Progenitor cell of endocrine pancreas (in vitro differentiated cells): ENCODE measurements at places on chromosomes 13 and 19. TPM values are rescaled to one million over a fixed set of nuclear protein-coding genes. Genes with fewer than 3 reads are reported as not detected.

GRCh38 chr19:9041023-9041422 is 30.8 kb upstream of the MUC16 start:
- H3K4me1 ChIP-seq: peaks cover 3% of the 10 kb centered on the region
- no peak for DNase-seq
- H3K36me3 ChIP-seq: no peaks in the 10 kb centered on the region
- no peaks in the 10 kb centered on the region for H3K27me3 ChIP-seq

GRCh38 chr19:7873304-7874075 is 700 bp downstream of the PRR36 start:
- peak overlapping the region; percentile 90 for H3K4me3 ChIP-seq
- no peak for DNase-seq
- H3K4me1 ChIP-seq: peaks cover 8% of the 10 kb centered on the region
- peak overlapping the region; percentile 96 for H3K27ac ChIP-seq
- H3K36me3 ChIP-seq: peaks cover 10% of the 10 kb centered on the region

DNA sequence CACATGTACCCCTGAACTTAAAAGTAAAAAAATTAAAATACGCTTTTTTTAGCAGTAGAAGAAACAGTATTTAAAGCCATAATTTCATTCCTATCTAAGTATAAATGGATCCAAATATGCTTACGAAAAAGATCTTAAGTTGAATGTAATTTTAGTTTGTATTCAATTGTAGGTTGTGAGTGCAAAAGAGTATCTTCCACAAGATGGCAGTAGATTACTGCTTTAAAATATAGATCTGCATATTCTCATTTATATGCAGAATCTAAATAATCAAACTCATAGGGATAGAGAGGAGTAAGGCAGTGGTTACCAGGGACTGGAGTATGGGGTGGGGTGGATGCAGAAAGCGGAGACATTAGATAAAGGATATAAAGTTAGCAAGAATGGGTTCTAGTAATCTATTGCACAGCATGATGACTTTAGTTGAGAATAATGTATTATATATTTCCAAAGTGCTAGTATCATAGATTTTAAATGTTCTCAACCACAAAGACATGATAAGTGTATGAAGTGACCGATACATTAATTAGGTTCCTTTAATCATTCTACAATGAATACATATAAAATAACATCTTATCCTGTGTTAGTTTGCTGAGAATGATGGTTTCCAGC is 14.2 kb downstream of the OR7A17 start:
- H3K36me3 ChIP-seq: peaks cover 4% of the 10 kb centered on the region
- H3K4me1 ChIP-seq: no peaks in the 10 kb centered on the region
- no peak overlapping the region for H3K27ac ChIP-seq
- no peaks in the 10 kb centered on the region for H3K27me3 ChIP-seq

DNA sequence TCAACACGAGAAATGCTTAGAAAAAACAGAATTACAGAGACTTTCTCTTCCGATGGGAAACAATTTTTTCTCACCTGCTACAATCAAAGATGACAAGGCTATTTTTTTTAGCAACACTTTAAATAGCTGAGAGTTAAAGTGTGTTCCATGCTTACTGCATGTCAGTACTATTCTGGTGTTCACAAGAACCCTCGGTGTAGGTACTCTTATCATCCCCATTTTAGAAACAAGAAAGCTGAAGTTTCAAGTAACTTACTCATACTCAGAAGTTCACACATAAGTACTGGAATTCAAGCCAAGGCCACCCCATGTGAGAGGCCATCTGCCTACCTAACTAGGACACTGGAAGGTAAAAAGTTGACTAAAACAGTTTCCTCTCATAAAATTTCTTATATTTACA is 9.0 kb upstream of the TNFRSF19 start:
- H3K4me3 ChIP-seq: no peak overlapping the region
- H3K36me3 ChIP-seq: no peaks in the 10 kb centered on the region
- DNase-seq: no peak
- H3K27ac ChIP-seq: no peak overlapping the region

- no peak overlapping the region for H3K4me3 ChIP-seq
- no peak overlapping the region for H3K27ac ChIP-seq
- H3K27me3 ChIP-seq: no peaks in the 10 kb centered on the region
- peaks cover 11% of the 10 kb centered on the region for H3K4me1 ChIP-seq
- DNase-seq: no peak
Measured at GRCh38 chr13:25899464-25899863, 152.4 kb downstream of the SHISA2 start.

Gene C19orf33
- total RNA-seq: 3.0 and 3.5 TPM in 2 replicates

DNA sequence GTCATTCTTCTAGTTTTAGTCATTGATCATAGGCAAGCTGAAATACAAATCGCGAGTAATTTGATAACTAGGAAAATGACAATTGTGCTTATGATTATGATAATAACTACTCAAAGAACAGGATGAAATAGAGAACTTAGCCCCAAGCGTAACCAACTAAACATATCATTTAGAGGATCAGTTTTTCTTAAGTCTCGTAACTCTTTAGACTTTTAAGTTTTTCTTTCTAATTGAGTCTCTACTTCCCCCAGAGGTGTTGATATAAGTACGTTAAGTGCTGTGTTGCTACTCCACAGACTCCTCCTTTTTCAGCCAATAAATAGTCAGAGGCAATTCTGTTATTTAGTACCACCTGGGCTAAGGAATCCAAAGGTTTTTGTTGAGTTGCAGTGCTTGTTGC is 96.3 kb downstream of the NHLRC3 start:
- H3K36me3 ChIP-seq: no peaks in the 10 kb centered on the region
- no peak overlapping the region for H3K4me3 ChIP-seq
- no peaks in the 10 kb centered on the region for H3K27me3 ChIP-seq

Gene NOVA2
- 0.44 and 0.53 TPM in 2 replicates for total RNA-seq

DNA sequence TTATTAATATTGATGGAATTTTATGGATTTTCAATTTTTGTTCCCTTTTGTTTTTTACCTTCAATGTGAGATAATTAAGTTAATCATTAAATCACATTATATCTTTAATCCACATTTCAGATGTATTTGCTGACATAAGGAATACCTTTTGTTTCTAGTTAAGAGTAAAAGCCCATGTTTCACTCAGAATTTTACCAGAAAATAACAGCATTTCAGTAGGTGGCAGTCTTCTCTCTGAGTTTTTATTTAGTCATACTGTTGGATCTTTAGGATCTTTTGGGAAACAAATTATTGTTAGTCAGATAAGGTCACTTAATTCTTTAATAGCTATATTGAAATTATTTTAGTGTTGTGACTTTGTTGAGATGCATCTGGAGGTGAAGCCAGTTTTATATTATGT is 67.9 kb downstream of the NDFIP2 start:
- no peak for DNase-seq
- H3K36me3 ChIP-seq: peaks cover 13% of the 10 kb centered on the region
- no peaks in the 10 kb centered on the region for H3K27me3 ChIP-seq
- no peak overlapping the region for H3K4me3 ChIP-seq

GRCh38 chr13:97414392-97414791 is 19.6 kb upstream of the RAP2A start:
- peak overlapping the region; percentile 14 for H3K27ac ChIP-seq
- no peaks in the 10 kb centered on the region for H3K36me3 ChIP-seq
- H3K4me3 ChIP-seq: no peak overlapping the region
- no peak for DNase-seq

GRCh38 chr13:37741536-37741935 is 128.0 kb downstream of the TRPC4 start:
- H3K4me1 ChIP-seq: peaks cover 14% of the 10 kb centered on the region
- no peaks in the 10 kb centered on the region for H3K36me3 ChIP-seq
- no peak for DNase-seq

DNA sequence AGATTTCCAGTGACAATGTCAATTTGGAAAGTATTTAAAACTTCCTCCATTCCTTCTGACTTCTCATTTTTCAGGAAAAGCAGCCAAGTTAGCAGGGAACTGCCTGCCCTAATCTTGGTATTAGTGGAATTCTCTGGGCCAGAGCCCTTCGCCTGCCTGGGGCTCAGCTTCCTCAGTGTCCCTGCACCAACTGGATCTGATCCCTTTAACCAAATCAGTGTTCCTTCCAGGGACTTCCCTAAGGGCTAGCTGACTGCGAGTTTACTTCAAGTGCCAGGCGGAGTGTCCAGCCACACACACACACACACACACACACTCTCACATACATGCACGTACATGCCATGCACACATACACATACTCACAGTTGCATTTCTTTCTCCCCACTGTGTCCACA is 20.0 kb downstream of the RAB20 start:
- H3K36me3 ChIP-seq: peaks cover 4% of the 10 kb centered on the region
- peaks cover 5% of the 10 kb centered on the region for H3K27me3 ChIP-seq
- H3K27ac ChIP-seq: peak overlapping the region; percentile 77

GRCh38 chr19:38721979-38722773 is 22.1 kb downstream of the CAPN12 start:
- peak overlapping the region; percentile 32 for H3K4me3 ChIP-seq
- H3K27me3 ChIP-seq: no peaks in the 10 kb centered on the region
- peak overlapping the region; percentile 98 for H3K27ac ChIP-seq
- peak; percentile 55 for DNase-seq
- peaks cover 15% of the 10 kb centered on the region for H3K36me3 ChIP-seq

- H3K36me3 ChIP-seq: no peaks in the 10 kb centered on the region
- DNase-seq: no peak
- H3K4me3 ChIP-seq: peak overlapping the region; percentile 62
- peaks cover 10% of the 10 kb centered on the region for H3K4me1 ChIP-seq
Measured at GRCh38 chr19:1747285-1748114, 5.8 kb upstream of the ONECUT3 start.

- H3K27ac ChIP-seq: no peak overlapping the region
- H3K4me1 ChIP-seq: no peaks in the 10 kb centered on the region
- H3K36me3 ChIP-seq: peaks cover 30% of the 10 kb centered on the region
- no peak for DNase-seq
- no peaks in the 10 kb centered on the region for H3K27me3 ChIP-seq
Measured at GRCh38 chr19:16927883-16928282, 39.1 kb downstream of the F2RL3 start.

DNA sequence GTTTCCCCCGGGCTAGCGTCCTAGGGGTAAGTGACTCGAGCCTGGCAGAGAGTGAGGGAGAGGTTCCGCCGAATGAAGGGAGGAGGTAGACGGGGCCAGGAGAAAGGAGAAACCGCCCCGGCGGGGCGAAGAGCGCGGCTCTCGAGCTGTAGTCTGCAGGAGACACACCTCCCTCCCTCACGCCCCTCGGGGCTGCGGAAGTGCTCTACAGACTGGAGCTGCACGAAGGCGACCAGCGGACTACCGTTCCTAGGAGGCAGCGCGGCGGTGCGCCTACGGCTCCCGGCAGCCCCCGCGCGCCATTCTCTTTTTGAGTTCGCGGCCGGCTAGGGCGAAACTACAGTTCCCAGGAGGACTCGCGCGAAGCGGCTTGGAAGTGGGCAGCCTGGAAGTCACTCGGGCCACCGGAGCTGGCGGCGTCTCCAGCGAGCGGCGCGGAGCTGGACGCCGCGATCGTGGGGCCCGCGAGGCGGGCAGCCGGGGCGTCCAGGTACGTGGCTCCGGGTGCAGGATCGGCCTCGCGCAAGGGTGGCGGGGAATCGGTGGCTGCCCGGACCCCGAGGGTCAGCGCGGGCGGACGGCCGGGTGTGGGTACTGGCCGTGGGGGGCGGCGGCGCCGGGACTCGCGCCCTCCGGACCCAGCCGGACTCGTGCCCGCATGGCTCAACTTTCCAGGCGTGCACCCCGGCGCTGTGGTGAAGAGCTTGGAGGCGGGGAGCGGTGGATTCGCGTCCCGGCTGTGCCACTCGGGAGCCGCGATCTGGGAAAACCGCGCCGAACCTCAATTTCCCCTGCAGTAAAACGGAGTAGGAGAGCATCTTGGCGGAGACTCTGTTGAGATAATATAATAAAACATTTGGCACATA is at the start of gene SIPA1L3:
Gene SIPA1L3 (plus strand): TSS at position 340 of the 866 bp plus-strand sequence. CDS start 174,358 bp downstream, outside the sequence.
- peak; percentile 94 for DNase-seq
- peak within 1 kb of the TSS; percentile 99 for H3K27ac ChIP-seq
- no peaks in the 10 kb centered on the region for H3K27me3 ChIP-seq
- H3K4me1 ChIP-seq: peaks cover 44% of the 10 kb centered on the region
- peak within 1 kb of the TSS; percentile 89 for H3K4me3 ChIP-seq

Gene ZNF497
- 11.7 and 13.4 TPM in 2 replicates for total RNA-seq

- H3K4me1 ChIP-seq: no peaks in the 10 kb centered on the region
- no peak overlapping the region for H3K27ac ChIP-seq
- no peaks in the 10 kb centered on the region for H3K27me3 ChIP-seq
Measured at GRCh38 chr19:4447327-4448146, 10.1 kb downstream of the UBXN6 start.

- no peak overlapping the region for H3K4me3 ChIP-seq
- peaks cover 12% of the 10 kb centered on the region for H3K4me1 ChIP-seq
- no peak overlapping the region for H3K27ac ChIP-seq
- no peak for DNase-seq
- H3K27me3 ChIP-seq: no peaks in the 10 kb centered on the region
- H3K36me3 ChIP-seq: no peaks in the 10 kb centered on the region
Measured at GRCh38 chr13:75694722-75695121, 58.6 kb downstream of the LMO7 start.

GRCh38 chr13:95644601-95645052 is at the start of gene DZIP1:
Gene DZIP1 (minus strand): TSS chr13:95644706. CDS start chr13:95642029, 2,677 bp downstream.
- H3K4me3 ChIP-seq: peak within 1 kb of the TSS; percentile 90
- peak within 1 kb of the TSS; percentile 93 for H3K27ac ChIP-seq
- H3K4me1 ChIP-seq: peaks cover 18% of the 10 kb centered on the region
- H3K36me3 ChIP-seq: peaks cover 5% of the 10 kb centered on the region
- no peaks in the 10 kb centered on the region for H3K27me3 ChIP-seq
- DNase-seq: peak; percentile 59

Gene ZNF83
- total RNA-seq: 72.1 and 79.7 TPM in 2 replicates

- no peaks in the 10 kb centered on the region for H3K4me1 ChIP-seq
- no peak overlapping the region for H3K4me3 ChIP-seq
- no peaks in the 10 kb centered on the region for H3K27me3 ChIP-seq
- H3K27ac ChIP-seq: no peak overlapping the region
- H3K36me3 ChIP-seq: peaks cover 2% of the 10 kb centered on the region
Measured at GRCh38 chr13:44710576-44710975, 134.4 kb upstream of the TSC22D1 start.

DNA sequence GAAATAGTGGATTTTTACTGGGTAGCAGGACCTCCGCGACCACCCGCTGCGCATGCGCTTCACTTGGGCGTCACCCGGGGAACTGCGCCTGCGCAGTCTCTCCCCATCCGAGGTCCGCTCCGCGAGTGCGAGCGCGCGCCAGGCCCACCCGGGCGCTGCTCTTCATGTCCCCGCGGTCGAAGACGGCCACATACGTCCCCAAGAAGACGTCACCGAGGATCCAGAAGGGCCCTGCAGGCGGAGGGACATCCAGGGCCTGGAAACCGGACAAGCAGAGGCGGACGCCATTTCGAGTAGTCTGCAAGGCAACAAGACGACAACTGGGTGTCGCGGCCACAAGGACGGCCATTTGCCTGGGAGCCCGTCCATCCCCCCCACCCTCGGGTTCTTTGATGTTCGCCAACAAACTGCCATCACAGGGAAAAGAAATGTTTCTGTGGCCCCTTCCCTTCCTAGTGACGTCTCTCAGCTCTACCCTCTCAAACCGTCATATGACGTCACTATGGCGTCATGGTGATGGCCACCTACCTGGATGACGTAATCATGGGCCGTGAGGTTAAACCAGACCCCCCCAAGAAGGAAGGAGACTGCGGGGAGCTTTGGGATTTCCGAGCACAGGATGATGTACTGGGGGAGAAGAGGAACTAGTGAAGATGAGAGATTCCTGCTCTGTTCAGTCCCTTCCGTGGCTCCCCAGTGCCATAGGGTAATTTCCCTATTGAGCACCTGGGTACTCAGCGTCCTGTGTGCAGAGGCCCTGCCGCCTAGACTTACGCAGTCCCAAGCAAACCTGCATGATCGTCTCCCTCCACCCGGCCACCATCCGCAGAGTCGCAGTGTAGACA is 6.7 kb downstream of the NAPSA start:
- no peak for DNase-seq
- H3K36me3 ChIP-seq: peaks cover 2% of the 10 kb centered on the region
- H3K27me3 ChIP-seq: peaks cover 10% of the 10 kb centered on the region
